ENCODE measurements at places on chromosomes 5 and 9.
A peak's percentile ranks its signal among the peaks of the same experiment; 100 is the strongest.

- DNase-seq = no peak
These were observed 732.0 kb downstream of the CDH18 start for GRCh38 chr5:19256036-19256435.

GRCh38 chr9:136533775-136534157 is 12.1 kb downstream of the NOTCH1 start:
- peak; percentile 70 for DNase-seq

GRCh38 chr9:3277200-3277599 is 248.6 kb downstream of the RFX3 start:
- DNase-seq = no peak

GRCh38 chr9:70772601-70773000 is 348.8 kb downstream of the TRPM3 start:
- no peak for DNase-seq

DNA sequence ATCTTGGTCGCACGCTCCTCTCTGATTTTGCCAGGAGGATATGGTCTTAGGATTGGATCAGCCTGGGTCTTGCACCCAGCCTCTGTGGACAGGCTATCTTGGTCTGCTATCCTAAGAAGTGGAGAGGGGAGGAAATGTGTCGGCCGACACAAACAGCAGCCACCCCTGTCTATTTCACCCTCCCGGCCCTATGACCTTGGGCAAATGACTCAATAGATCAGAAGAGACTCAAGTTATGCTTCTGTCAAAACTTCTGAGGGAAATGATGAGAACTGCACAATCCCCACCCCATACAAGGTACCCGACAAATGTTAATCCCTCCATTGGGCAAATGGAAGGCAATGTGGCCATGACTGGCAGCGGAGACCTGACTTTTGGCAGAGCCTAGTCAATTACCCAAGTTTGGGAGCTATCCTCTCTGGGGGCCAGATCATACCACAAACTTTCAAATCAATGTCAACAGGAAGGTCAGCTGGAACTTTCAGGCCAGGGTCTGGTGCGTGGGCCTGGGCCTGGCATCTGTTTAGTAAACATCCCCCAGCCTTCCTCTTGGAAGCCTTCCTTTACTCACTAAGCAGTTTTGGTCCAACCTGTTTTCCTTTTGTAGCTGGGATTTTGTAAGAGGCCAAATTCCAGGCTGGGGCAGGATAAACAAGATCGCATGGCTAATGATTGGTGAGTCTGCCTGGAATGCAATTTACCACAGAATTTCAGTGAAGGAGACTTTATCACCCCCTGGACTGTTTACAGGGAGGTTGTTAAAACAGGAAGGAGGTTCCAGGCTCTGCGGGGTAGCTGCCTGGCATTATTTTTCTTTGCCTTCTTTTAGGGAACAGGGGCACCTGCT is 64.2 kb upstream of the CPEB4 start:
- no peak for DNase-seq

- no peak for DNase-seq
These were observed 580 bp upstream of the DUSP1 start for GRCh38 chr5:172771439-172772111.

GRCh38 chr9:83572524-83572923 is 34.3 kb upstream of the FRMD3 start:
- DNase-seq = no peak

GRCh38 chr5:59485107-59485506 is 408.4 kb downstream of the PDE4D start:
- no peak for DNase-seq

- no peak for DNase-seq
These were observed 378.3 kb downstream of the MTRR start for GRCh38 chr5:8247049-8247899.

GRCh38 chr5:111968459-111968858 is 211.5 kb upstream of the NREP start:
- no peak for DNase-seq

- no peak for DNase-seq
These were observed 3.2 kb upstream of the NR4A3 start for GRCh38 chr9:99818500-99818899.

DNA sequence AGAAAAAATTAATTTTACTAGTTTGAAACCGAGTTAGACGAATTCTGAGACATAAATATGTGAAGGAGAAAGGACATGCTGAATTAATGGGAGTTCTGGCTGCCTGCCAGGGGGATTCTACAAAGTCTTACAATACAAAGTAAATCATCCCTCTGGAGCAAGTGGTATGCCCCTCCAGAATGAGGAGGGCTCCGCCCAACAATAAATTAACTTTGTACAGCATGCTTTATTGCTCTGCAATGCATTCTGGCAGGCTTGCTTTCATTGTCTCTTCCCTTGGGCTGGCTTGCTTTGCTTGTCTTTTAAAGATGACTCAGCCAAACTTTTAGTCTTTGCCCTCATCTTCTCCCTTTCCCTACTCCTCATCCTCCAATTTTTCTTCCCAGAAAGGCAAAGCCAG is 11.7 kb upstream of the PCDHB1 start:
- no peak for DNase-seq

DNA sequence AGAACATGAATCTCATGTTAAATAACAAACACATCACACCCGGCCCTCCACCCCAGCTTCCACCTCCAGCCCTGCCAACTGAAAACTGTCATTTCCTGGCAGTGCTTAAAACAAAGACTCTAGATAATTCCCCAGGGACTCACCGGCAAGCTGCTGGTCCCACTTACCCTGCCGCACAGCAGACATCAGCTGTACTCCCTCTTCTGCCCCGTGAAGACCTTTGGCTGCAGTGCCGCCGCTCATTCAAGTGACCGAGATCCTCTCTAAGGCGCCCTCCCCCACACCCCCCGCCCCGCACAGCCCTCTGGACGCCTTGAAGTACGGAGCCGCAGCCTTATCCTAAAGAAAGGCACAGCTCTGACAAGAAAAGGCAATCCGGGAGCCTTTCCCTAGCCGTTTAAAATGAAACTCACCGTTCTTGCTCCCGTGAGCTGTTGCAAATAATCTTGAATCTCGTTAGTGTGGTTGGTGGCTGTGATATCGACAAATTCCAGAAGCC is 434 bp downstream of the GLRX start:
- DNase-seq = no peak

- DNase-seq = no peak
These were observed 164.2 kb downstream of the ACTL7B start for GRCh38 chr9:108691614-108692013.

GRCh38 chr5:116646611-116647289 is 72.1 kb upstream of the SEMA6A start:
- no peak for DNase-seq

- no peak for DNase-seq
These were observed 440.7 kb downstream of the DMAC1 start for GRCh38 chr9:7358876-7359275.

- no peak for DNase-seq
These were observed 468.1 kb upstream of the ACTBL2 start for GRCh38 chr5:57950616-57951228.

GRCh38 chr9:129128689-129129088 is 17.5 kb downstream of the PTPA start:
- no peak for DNase-seq

GRCh38 chr5:134536876-134537275 is 11.4 kb downstream of the JADE2 start:
- DNase-seq = no peak

DNA sequence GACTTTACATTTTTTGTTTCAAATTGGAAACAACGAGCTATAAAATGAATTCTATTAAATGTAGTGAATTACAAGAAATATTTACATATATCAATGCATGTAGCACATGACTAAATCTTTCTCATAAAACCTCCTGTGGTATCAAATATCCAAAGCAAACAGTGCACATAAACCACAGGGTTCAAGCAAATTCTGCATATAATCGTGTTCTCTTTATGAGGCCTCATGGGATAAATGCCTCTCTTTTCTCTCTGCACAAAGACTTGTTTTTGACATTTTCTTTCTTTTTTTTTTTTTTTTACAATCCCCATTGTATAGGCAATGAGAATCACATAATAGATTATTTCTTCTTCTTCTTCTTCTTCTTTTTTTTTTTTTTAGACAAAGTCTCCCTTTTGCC is 1117.2 kb upstream of the DMAC1 start:
- no peak for DNase-seq

GRCh38 chr5:115392611-115393010 is 96.2 kb upstream of the CCDC112 start:
- no peak for DNase-seq

GRCh38 chr5:126647071-126647470 is 46.3 kb downstream of the PHAX start:
- DNase-seq = no peak

- no peak for DNase-seq
These were observed 181.9 kb downstream of the ZNF462 start for GRCh38 chr9:107044872-107045271.

DNA sequence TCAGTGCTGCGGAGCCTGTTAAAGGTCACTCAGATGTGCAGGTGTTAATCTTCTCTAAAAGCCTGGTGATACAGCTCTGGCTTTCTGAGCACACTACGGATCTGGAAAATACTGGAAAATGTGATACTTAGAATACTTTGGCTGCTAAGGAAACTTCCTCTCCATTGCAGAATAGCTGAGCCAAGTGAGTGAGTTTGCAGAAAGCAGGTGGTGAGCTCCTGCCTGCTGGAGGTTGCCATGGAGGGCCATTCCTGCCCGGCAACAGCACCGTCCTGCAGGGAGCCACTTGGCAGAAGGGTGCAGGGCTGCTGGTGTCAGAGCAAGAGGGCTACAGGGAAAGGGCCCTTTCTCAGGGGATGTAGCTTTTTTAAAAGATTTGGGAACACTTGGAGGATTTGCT is 40.7 kb downstream of the SECISBP2 start:
- DNase-seq = no peak

- DNase-seq = no peak
These were observed 352.7 kb downstream of the SPOCK1 start for GRCh38 chr5:137146402-137146890.

- DNase-seq = no peak
These were observed 42.7 kb downstream of the SCGB3A1 start for GRCh38 chr5:180548563-180548962.

DNA sequence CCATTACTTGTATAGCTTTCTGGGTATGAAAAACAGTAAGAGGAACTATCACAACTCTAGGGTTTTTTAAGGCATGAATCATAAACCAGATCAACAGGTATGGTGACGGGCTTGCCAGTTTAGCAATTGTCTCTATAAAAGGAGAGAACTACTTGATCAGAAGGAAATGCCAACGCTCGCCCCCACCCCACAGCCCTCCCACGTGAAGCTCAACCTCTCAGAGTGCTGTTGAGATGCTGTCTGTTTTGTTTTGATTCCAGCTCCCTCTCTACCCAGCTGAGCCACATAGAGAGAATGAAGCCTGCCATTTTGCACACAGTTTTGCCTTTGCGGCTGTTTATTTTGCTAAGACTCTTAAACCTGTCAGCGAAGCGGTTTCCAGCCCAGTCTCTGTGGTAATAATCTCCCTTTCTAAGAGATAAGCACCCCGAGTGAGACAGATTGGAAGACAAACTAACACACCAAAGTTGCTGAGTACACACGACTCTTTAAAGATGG is 257.9 kb upstream of the ANKRD55 start:
- no peak for DNase-seq

GRCh38 chr9:136640171-136641111 is 22.3 kb upstream of the EGFL7 start:
- no peak for DNase-seq

- DNase-seq = no peak
These were observed 487.2 kb upstream of the ST8SIA4 start for GRCh38 chr5:101390151-101390908.

GRCh38 chr5:155137683-155138082 is 124.1 kb downstream of the KIF4B start:
- DNase-seq = no peak

- no peak for DNase-seq
These were observed 73.7 kb downstream of the SPATA31C2 start for GRCh38 chr9:88064554-88064953.

DNA sequence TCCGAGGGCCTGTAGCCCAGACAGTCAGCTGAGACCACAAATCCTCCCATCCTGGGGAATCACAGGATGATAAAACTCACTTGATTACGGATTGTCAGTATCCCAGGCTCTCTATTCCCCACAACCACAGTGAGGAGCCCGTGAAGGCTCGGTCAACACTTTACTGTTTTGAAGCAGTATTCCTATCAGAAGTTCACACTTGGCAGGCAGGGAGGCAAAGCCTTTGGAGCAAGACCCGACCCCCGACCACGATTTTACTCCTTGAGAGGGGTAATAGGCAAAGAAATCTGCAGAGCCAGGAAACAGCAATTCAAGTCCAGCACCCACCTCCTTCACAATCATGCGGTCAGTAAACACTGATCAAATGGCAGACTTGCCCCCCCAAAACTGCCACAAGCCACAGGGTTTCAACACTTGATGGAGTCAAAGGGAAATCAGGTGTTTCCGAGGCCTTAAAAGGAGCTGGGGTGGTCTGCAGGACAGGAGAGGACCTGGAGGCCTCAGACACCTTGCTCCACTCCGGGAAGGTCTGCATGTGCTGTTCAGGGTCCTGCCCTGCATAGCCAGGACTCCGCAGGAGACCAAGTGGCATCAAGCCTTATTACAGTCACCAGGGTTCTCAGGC is 25.2 kb downstream of the BICD2 start:
- no peak for DNase-seq

GRCh38 chr9:132412089-132412488 is 2.1 kb downstream of the CFAP77 start:
- DNase-seq = no peak

GRCh38 chr9:127935765-127936221 is 1.9 kb downstream of the DPM2 start:
- DNase-seq = no peak

GRCh38 chr5:31362529-31362900 is 169.0 kb downstream of the CDH6 start:
- no peak for DNase-seq

GRCh38 chr5:13831351-13831750 is 113.1 kb downstream of the DNAH5 start:
- no peak for DNase-seq

- no peak for DNase-seq
These were observed 76.8 kb downstream of the FGF10 start for GRCh38 chr5:44312374-44312773.

All from stimulated activated CD8-positive, alpha-beta memory T cell treated with anti-CD3 and anti-CD28 coated beads, Interleukin-4, amount 100 ng/mL, for 1 hour (primary cell).